ENCODE measurements at places on chromosomes 1 and 21.
A peak's percentile ranks its signal among the peaks of the same experiment; 100 is the strongest.

DNA sequence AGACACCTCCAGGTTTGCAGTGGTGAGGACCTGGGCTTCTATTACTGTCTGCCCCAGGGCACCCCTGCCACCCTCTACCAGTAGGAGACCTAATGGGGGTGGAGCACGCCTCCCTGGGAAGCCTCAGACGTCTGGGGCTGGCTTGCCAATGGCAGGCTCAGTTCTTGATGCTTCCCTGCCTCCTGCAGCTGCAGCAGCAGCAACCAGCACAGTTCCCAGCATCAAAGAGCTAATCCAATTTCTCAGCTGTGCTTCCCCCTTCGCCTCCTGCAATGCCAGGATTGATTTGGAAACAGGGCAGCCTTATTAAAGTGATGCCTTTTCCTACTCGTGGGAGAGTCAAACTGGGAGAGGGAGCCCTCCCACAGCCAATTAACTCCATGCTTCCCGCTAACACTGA lies 8.2 kb downstream of the SYT2 start:
- DNase-seq, result no peak

DNA sequence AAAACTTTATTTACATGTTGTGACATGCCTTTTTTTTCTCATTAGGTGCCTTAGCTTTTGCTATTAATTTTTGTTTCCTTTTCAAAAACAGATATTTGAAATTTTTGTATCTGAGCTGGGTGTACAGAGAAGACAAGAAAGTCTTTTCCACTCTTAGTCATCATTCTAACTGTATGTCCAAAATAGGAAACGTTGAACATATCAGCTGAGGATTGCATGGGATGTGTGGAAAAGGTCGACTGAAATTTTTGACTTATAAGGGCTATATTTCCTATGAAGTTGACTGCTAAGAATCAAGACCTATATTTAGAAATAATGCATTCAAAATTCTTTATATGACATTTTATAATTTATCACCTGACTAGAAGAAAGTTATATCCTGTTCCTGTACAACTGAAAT lies 270.0 kb upstream of the ZRANB2 start:
- no peak for DNase-seq

- peak; percentile 13 for DNase-seq
These were observed 16.8 kb upstream of the CD58 start for GRCh38 chr1:116587501-116588227.

- DNase-seq, result peak; percentile 60
These were observed 138.0 kb upstream of the CD34 start for GRCh38 chr1:208048904-208049303.

- no peak for DNase-seq
These were observed 180.1 kb downstream of the EDEM3 start for GRCh38 chr1:184574588-184574987.

- DNase-seq, result peak; percentile 28
These were observed 21.8 kb downstream of the RSPH1 start for GRCh38 chr21:42474043-42474831.

GRCh38 chr1:6584126-6585080 lies 4.6 kb downstream of the ZBTB48 start:
- DNase-seq, result no peak

GRCh38 chr1:20538760-20539551 lies 13.4 kb upstream of the FAM43B start:
- DNase-seq, result no peak

DNA sequence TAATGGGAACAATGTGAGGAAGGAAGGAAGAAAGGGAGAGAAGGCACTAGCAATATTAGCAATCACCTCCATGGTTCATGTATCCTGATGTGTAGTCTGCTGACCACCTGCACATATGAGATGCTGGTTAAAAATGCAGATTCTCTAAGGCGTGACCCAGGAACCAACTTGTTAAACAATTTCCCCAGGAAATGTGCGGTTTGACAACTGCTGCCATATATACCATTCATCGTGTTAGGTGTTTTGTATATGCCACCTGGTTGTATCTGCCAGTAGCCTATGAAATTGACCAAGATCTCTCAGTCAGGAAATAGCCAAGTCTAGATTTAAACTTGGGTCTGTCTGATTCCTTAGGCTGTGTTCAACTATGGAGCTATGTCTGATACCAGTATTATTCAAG lies 4.1 kb downstream of the SEMA4A start:
- DNase-seq, result no peak

DNA sequence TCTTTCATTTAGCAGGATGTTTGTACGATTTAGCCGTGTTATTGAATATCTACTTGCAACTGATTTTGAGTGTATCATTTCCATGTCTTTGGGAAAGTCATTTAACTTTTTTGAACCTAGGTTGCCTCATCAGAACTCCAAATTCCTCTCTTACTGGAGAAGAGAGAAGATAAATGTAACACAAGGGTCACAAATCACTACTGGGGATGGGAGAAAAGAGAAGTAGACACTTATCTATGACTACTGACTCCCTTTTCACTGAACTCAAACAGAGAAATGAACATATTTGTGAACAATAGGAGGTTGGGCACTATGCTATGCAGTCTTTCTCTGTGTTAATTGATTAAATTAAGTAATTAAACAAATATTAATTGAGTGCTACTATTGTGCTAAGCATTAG lies 42.2 kb downstream of the TENT5C start:
- no peak for DNase-seq

DNA sequence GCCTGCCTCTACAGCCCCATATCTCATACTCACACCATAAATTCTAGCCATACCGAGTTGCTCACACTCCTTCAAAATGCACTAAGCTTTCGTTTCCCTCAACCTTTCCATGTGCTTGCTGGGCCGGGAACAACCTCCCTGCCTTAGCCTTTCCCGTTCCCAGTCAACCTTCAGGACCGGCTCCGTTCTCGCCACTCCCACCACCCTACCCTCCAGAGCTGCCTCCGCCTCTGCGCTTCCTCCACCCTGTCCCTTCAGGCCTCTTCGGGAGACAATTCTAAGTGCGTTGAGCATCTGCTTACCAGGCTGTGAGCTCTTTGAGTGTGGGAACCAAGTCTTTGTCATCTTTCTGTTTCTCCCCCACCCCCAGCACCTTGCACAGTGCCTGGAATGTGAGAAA lies 31.6 kb downstream of the KCNN3 start:
- DNase-seq, result no peak

DNA sequence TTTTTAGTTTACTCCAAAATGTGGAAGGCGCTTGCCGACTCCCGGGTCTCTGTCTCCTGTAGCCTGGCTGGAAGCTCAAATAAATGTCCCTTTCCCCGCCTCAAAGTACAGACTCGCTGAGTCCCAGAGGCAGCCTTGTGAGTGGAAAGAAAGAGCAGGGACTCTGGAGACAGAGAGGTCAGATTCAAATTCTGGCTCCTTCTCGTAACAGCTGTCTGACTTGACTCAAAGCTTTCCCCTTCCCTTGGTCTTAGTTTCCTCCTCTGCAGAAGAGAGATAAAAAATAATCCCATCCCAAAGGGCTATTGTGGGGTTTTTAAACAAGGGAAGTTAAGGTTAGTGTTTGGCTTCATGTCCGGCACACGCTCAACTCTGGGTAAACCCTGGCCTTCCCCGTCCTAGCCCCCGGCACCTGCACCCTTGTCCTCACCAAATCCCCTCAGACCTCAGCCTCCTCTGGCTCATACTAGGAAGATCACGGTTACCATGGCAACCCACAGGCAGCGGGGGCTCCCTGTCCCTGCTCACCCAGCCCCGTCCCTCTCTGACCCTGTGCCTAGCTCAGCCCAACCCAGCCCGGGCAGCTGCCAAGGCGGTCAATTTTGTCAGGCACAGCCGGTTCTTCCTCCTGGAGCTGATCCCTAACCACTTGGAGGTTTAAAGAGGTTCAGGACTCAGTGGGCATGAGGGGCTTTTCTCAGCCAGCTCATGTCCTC lies 49.2 kb upstream of the IGSF21 start:
- DNase-seq, result no peak

DNA sequence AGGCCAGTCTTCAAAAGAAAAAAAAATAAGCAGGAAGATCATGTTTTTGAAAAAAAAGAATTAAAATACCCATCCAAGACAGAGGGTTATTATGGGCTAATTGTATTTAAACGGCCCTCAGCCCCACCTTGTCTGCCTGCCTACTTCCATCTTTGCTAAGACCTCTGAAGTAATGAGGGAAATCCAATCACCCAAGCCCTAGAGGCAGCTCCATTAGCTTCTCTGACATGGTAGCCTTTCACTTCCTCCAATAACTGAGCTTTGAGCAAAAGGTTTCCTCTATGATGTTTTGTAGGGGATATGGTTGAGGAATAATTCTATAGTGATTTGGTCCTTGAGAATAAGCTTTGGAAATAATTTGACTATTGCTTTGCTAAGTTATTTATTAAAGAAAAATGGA lies 178.2 kb upstream of the SGIP1 start:
- DNase-seq, result no peak

GRCh38 chr1:184626076-184627006 lies 128.3 kb downstream of the EDEM3 start:
- no peak for DNase-seq

DNA sequence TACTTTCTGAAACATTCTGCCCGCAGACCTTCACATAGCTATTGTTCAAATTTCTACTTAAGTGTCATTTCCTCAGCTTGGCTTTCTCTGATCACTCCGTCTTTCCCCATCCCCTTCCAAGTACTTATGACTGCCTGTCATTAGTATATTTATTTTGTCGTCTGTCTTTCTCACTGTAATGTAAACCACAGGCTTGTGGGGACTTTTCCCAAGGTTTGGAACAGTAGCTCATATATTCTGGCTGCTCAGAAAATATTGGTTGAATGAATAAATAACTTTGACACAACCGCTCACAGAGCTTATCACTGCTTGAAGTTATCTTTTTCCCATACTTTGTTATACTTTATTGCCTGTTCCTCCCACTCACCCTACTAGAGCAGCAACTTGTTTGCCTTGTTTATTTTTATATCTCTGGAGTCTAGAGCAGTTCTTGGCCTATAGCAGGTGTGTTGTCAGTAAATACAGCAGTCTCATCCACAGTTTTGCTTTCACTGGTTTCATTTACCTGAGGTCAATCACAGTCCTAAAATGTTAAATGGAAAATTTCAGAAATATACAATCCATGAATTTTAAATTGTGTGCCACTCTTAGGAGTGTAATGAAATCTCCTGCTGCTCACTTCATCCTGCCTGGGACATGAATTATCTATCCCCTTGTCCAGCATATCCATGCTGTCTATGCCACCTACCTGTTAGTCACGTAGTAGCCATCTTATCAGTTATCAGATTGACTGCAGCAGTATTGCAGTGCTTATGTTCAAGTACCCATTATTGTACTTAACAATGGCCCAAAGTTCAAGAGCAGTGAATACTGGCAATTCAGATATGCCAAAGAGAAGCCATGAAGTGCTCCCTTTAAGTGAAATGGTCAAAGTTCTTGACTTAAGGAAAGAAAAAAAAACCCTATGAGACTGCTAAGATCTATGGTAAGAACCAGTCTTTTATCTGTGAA lies 2.4 kb upstream of the CNIH4 start:
- no peak for DNase-seq
